Activated CD4-positive, alpha-beta T cell treated with anti-CD3 and anti-CD28 coated beads for 36 hours (primary cell): ENCODE measurements at places on chromosomes 7 and 10. TPM values are rescaled to one million over a fixed set of nuclear protein-coding genes. Genes with fewer than 3 reads are reported as not detected.

DNA sequence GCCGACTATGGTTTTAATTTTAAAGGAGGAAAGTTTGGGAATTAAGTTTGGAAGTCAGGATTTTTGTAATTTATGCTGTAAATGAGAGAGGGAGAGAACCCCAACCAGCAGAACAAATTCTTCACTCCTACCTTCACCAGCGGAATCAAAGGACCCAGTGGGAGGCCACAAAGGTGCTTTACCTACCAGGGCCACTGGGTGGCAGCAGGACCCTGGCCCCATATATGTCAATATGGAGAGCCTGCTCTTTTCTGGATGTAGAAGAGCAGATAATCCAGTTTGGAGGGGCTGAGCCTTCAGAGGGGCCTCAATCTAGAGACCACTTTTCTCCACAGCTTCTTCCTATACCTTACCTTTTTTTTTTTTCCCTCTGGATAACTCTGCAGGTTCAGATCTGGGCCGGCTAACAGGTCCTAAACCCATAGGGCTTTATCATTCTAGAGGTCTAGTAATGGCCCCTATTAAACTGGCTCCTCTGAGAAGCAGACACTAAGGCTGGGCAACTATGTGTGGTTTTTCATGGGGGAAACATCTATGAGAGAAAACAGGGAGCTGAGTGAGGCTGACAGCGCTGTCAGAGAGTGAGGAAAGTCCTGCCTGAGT, 8.5 kb upstream of the SCD start:
- no peaks in the 10 kb centered on the region for H3K36me3 ChIP-seq
- H3K27ac ChIP-seq, result no peak overlapping the region
- no peaks in the 10 kb centered on the region for H3K4me1 ChIP-seq

DNA sequence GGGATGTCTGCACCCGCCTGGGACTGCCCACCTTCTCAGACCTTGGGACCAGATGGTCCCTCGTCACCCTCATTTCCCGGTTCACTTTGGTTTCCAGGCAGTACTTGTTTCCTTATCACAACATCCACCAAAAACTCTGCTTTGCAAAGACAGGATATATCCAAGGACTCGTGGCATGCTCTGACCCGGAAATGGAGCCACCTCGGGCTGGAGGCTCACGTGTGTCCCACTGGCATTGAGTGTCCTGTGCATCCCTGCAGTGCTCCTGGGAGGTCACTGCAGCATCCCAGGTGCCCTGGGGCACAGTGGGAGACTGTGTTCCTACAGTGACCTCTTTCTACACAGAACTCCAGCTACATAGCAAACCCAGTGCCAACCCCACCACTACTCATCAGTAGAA, 611.9 kb upstream of the FOXK1 start:
- H3K4me3 ChIP-seq, result no peak overlapping the region
- peaks cover 4% of the 10 kb centered on the region for H3K4me1 ChIP-seq
- H3K27me3 ChIP-seq, result no peaks in the 10 kb centered on the region
- no peak for DNase-seq

DNA sequence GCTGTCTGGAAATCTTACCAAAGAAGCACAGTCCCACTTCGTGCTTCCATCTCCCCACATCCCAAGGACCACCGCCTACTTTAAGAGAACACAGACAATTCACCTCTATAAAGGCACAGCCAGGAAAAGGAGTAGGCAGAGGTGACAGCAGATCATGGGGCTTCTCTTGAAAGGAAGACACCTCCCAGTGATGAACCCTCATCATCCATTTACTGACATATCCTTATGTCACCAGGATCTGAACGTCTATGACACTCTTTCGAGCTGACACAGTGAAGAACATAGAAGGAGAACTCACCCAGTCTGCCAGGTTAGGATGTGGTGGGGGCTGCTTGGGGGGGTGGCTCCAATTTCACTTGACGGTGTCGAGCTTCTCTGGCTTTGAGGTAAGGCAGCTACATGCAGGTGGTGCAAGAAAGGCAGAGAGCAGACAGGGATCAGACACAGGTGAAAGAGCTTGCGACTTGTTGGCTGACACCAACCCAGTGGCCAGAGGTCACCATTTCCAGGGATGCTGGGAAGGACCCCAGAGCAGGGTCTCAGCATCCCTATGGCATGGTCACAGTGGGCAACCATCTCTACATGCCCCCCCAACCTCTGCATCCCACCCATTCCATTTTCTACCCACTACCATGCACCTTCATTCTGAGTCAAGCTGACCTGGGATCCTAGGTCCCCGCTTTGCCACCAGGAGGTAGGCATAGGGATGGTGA, 67.5 kb downstream of the PRPF18 start:
- H3K36me3 ChIP-seq, result peaks cover 3% of the 10 kb centered on the region
- peaks cover 28% of the 10 kb centered on the region for H3K4me1 ChIP-seq
- no peak overlapping the region for H3K4me3 ChIP-seq
- no peaks in the 10 kb centered on the region for H3K27me3 ChIP-seq
- no peak overlapping the region for H3K27ac ChIP-seq

- no peaks in the 10 kb centered on the region for H3K4me1 ChIP-seq
- no peak for DNase-seq
- H3K4me3 ChIP-seq, result no peak overlapping the region
- H3K36me3 ChIP-seq, result no peaks in the 10 kb centered on the region
These were observed 103.2 kb downstream of the CNNM2 start for GRCh38 chr10:103021150-103021899.

- no peak overlapping the region for H3K4me3 ChIP-seq
- DNase-seq, result no peak
- H3K36me3 ChIP-seq, result no peaks in the 10 kb centered on the region
- peaks cover 2% of the 10 kb centered on the region for H3K27me3 ChIP-seq
These were observed 8.6 kb downstream of the MUC3A start for GRCh38 chr7:100957832-100958421.

DNA sequence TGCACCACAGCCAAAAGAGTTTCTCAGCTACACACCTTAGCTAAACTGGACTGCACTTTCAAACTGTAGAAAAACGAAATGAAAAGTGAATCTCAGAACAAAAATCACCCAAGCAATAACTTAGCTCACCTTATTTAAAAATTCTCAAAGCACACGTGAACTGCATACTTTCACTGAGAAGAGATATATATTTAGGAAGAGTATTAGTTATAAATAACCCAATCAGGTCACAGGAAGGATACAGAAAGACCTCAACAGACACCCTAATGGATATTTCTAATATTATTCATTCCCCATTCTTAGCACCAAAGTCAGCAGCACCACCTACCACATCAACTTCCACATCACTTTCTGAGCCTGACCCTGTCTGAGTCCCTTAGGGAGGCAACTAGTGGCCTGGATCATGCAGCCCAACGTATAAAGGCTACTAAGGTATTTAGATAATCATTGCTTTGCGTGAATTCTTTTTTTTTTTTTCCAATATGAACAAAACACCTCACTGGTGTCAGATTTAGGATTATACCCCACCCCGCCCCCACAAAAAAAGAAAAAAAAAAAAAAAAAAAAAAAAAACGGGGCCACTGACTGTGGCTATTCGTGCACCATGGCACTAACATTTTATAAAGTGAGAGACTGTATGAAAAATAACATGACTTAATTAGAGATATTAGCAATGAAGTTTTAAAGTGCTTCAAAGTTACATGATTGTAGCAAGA, 2.6 kb downstream of the ABI1 start:
- H3K27me3 ChIP-seq, result no peaks in the 10 kb centered on the region
- peaks cover 47% of the 10 kb centered on the region for H3K4me1 ChIP-seq
- DNase-seq, result no peak
- peaks cover 12% of the 10 kb centered on the region for H3K36me3 ChIP-seq

DNA sequence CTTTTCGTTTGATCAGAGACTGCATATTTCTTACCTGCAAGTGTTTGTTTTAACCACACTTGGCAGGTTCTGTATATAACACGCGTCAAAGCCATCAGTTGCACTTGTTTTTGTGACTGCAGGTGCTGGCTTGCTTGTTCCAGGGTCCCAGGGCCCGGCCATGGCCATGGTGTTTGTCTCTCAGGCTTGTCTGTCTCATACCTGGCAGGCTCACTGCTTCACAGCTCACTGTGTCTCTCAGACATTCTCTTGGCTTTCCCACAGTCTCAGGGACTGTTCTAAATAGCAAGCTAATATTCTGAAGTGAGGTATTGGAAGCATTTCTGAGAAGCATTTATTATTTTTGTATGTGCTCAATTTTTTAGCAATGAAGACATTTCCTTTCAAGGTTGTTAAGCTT, 46.9 kb downstream of the GPR141 start:
- DNase-seq, result no peak
- H3K4me3 ChIP-seq, result no peak overlapping the region
- peaks cover 11% of the 10 kb centered on the region for H3K27me3 ChIP-seq
- H3K4me1 ChIP-seq, result peaks cover 5% of the 10 kb centered on the region

DNA sequence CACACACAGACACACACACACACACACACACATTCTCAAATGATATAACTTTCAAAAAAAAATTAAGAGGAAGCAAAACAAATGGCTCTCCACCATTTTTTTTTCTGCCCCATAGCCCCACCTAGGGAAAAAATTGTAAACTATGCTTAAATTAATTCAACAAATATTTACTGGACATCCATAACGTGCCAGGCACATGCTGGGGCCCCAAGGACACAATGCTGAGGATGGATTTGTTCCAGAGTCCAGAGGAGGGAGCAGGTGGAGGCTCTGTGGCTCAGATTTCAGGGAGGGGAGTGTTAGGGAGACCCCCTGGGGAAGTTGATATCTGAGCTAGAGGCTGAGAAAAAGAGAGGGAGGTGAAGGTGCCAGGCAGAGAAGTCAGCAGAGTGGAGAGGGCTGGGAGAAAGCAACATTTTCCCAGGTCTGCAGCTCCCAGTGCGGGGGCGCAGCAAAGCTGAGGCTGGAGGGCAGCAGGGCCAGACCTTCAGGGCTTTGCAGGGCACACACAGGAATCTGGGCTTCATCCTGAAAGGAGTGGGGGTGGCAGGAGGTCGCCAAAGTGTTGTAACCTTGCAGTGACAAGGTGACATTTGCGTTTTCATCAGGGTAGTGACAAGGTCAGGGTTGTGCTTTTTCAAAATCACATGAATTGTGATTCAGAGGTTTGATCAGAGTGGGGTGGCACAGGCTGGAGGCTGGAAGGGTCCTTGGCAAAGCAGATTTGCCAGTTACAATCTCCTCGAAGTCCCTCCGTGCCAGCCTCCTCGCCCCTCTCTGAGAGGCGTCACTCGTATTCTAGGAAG, 261.6 kb downstream of the WDR11 start:
- no peaks in the 10 kb centered on the region for H3K36me3 ChIP-seq
- no peaks in the 10 kb centered on the region for H3K4me1 ChIP-seq
- DNase-seq, result no peak

- H3K27me3 ChIP-seq, result peaks cover 33% of the 10 kb centered on the region
- H3K36me3 ChIP-seq, result no peaks in the 10 kb centered on the region
- H3K4me3 ChIP-seq, result no peak overlapping the region
- H3K4me1 ChIP-seq, result no peaks in the 10 kb centered on the region
These were observed 22.6 kb downstream of the UNCX start for GRCh38 chr7:1255080-1255816.

DNA sequence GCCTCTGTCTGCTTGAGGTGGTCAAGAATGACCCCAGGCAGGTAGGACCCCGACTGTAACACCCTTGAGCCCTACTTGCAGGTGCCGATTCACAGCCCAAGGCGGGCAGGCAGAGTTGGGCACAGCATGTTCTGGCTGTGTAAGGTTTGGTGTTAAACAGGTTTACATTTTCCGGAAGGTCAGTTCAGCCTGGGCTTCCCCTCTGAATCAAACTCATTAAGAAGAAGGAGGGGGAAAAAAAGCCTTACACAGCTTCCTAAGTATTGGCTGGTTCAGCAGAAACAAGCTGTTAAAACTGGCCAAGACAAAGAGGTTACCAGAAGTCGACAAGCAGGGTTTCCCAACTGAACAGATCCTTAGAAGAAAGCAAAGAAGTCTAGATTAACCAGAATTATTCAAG, 132.7 kb downstream of the PRPF18 start:
- DNase-seq, result no peak
- no peaks in the 10 kb centered on the region for H3K36me3 ChIP-seq
- H3K27ac ChIP-seq, result no peak overlapping the region
- H3K4me1 ChIP-seq, result peaks cover 20% of the 10 kb centered on the region

DNA sequence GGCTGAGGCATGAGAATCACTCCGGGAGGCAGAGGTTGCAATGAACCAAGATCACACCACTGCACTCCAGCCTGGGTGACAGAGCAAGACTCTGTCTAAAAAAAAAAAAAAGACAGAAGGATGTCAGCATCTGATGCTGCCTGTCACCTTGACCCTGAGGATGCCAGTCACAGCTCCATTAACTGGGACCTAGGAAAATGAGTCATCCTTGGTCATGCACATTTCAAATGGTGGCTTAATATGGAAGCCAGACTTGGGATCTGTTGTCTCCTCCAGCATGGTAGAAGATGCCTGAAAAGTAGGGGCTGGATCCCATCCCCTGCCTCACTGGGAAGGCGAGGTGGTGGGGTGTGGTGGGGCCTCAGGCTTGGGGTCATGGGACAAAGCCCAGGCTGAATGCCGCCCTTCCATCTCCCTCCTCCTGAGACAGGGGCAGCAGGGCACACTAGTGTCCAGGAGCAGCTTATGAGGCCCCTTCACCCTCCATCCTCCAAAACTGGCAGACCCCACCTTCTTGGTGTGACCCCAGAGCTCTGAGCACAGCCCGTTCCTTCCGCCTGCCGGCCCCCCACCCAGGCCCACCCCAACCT, 1.3 kb downstream of the NOS3 start:
- no peaks in the 10 kb centered on the region for H3K27me3 ChIP-seq
- peak; percentile 4 for DNase-seq
- H3K27ac ChIP-seq, result no peak overlapping the region
- H3K36me3 ChIP-seq, result peaks cover 3% of the 10 kb centered on the region
- peaks cover 37% of the 10 kb centered on the region for H3K4me1 ChIP-seq

- no peak for DNase-seq
- H3K36me3 ChIP-seq, result no peaks in the 10 kb centered on the region
- no peak overlapping the region for H3K27ac ChIP-seq
- H3K4me1 ChIP-seq, result no peaks in the 10 kb centered on the region
- no peak overlapping the region for H3K4me3 ChIP-seq
These were observed 64.1 kb downstream of the DOCK1 start for GRCh38 chr10:126969310-126969709.

GRCh38 chr7:105270117-105270516, 118.6 kb downstream of the SRPK2 start:
- peak; percentile 41 for DNase-seq
- no peak overlapping the region for H3K27ac ChIP-seq
- H3K4me1 ChIP-seq, result peaks cover 59% of the 10 kb centered on the region
- no peaks in the 10 kb centered on the region for H3K36me3 ChIP-seq

DPCD gene
- 19.3 TPM for total RNA-seq

SH2D4B gene
- total RNA-seq, result not detected

ERV3-1 gene
- 6.3 TPM for total RNA-seq

TAS2R41 gene
- not detected for total RNA-seq

PAX4 gene
- total RNA-seq, result not detected

EGR2 gene
- total RNA-seq, result 53.9 TPM

CYP3A7 gene
- not detected for total RNA-seq

MACC1 gene
- total RNA-seq, result 0.05 TPM

HABP2 gene
- not detected for total RNA-seq

HPSE2 gene
- not detected for total RNA-seq

MNX1 gene
- total RNA-seq, result not detected

AKR1C8 gene
- not detected for total RNA-seq

SPAG6 gene
- total RNA-seq, result 0.11 TPM
